ENCODE measurements at places on chromosomes 11 and 22.

GRCh38 chr11:119641983-119642745, 86.8 kb downstream of the NECTIN1 start:
- no peaks in the 10 kb centered on the region for H3K4me1 ChIP-seq
- H3K27me3 ChIP-seq: no peaks in the 10 kb centered on the region
- no peaks in the 10 kb centered on the region for H3K36me3 ChIP-seq
- no peak overlapping the region for H3K4me3 ChIP-seq
- DNase-seq: peak; percentile 14

- peak; percentile 83 for DNase-seq
- H3K4me3 ChIP-seq: peak overlapping the region; percentile 86
- H3K4me1 ChIP-seq: peaks cover 77% of the 10 kb centered on the region
- H3K27me3 ChIP-seq: no peaks in the 10 kb centered on the region
Observed at GRCh38 chr22:19891317-19892256, 36.9 kb upstream of the GNB1L start.

DNA sequence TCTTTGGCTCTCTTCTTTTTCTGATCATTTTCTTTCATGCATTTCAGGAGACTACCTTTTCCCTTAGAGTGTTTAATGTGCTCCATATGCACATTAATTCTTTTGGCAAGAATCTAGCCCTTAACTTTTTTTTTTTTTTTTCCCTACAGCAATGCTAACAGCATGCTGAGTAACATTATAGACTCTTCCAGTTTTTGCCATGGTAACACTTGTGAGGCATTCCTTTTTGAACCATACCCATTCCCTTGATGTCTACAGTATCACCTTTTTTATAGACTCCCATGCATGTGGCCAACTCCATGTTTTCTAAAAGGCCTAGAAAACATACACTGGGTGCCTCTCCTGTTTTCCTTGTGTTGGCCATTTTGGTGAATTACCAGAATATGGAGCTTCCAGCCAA, 2.9 kb upstream of the MRPL17 start:
- no peaks in the 10 kb centered on the region for H3K27me3 ChIP-seq
- H3K4me3 ChIP-seq: no peak overlapping the region
- H3K27ac ChIP-seq: peak overlapping the region; percentile 76
- H3K4me1 ChIP-seq: peaks cover 40% of the 10 kb centered on the region

- no peak overlapping the region for H3K4me3 ChIP-seq
- no peaks in the 10 kb centered on the region for H3K4me1 ChIP-seq
- DNase-seq: no peak
- no peaks in the 10 kb centered on the region for H3K36me3 ChIP-seq
Observed at GRCh38 chr11:114283422-114283821, 12.8 kb upstream of the NNMT start.
